ENCODE measurements at places on chromosomes 6 and 20.

DNA sequence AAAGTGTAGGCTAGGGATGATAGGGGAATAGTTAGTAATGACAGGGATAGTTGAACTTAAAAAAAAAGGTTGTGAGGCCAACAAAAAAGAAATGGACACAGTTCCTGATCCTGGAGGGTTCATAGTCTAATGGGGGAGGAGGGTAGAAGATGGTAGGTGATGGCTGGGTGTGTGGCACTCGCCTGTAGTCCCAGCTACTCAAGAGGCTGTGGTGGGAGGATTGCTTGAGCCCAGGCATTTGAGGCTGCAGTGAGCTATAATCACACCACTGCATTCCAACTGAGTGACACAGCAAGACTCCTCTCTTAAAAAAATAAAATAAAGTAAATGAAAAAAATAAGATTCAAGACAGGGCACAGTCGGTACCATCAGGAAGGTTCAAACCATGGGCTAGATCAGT, 2.4 kb upstream of the MICB start:
- no peak for DNase-seq

- DNase-seq = no peak
These were observed 12.5 kb upstream of the PANK2 start for GRCh38 chr20:3876676-3877075.

- DNase-seq = no peak
These were observed 18.2 kb upstream of the MYB start for GRCh38 chr6:135162678-135163439.

GRCh38 chr6:51350308-51350904, 531.7 kb downstream of the TFAP2B start:
- no peak for DNase-seq

DNA sequence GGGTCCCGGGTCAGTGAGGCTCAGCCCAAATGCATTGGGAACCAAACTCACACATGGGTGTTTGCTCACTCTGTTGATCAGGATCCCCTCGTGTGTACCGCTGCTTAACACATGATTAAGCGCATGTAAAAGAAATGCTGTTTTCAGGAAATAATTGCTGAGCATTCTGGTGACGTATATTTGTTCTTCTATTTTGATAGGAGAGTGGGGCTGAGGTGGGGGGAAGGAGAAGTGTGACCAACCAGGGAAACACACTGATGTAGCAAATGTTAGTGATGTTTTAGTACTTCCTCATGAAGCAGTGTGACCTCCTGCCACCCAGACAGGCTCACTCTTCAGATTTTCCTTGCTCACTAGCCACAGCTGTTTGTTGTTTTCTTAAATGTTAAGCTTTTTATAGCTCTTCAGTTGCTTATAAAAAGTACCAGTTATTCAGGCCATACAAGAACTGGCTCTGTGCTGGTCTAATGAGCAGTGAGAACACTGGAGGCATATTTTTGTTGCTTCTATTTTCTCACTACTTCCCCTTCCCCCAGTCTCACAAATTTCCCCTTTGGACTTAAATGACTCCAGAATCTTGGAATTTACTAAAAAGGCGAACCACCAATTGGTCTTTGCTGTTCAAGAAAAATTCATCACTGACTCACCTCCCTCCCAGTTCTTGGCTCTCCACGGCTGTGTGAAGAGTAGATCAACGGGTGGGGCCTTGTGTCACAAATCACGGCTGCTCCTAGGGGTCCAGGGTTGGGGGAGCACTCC, 79.2 kb upstream of the BACH2 start:
- no peak for DNase-seq

GRCh38 chr6:131135244-131136020, at the start of gene AKAP7:
Gene AKAP7 (plus strand): TSS chr6:131135467. CDS start chr6:131135764, 297 bp downstream.
- DNase-seq = peak; percentile 42

DNA sequence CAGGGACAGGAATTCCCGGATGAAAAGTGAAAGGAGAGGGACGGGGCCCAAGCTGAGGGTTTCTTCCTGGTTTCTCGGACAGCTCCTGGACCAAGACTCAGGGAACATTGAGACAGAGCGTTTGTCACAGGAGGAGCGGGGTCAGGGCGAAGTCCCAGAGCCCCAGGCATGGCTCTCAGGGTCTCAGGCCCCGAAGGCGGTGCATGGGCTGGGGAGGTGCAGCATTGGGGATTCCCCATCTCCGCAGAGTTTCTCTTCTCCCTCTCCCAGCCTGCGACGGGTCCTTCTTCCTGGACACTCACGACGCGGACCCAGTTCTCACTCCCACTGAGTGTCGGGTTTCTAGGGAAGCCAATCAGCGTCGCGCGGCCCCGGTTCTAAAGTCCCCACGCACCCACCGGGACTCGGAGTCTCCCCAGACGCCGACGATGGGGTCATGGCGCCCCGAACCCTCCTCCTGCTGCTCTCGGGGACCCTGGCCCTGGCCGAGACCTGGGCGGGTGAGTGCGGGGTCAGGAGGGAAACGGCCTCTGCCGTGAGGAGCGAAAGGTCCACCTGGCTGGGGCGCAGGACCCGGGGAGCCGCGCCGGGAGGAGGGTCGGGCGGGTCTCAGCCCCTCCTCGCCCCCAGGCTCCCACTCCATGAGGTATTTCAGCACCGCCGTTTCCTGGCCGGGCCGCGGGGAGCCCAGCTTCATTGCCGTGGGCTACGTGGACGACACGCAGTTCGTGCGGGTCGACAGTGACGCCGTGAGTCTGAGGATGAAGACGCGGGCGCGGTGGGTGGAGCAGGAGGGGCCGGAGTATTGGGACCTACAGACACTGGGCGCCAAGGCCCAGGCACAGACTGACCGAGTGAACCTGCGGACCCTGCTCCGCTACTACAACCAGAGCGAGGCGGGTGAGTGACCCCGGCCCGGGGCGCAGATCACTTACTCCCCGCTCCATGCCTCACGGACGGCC, 54.6 kb upstream of the POLR1H start:
- no peak for DNase-seq

DNA sequence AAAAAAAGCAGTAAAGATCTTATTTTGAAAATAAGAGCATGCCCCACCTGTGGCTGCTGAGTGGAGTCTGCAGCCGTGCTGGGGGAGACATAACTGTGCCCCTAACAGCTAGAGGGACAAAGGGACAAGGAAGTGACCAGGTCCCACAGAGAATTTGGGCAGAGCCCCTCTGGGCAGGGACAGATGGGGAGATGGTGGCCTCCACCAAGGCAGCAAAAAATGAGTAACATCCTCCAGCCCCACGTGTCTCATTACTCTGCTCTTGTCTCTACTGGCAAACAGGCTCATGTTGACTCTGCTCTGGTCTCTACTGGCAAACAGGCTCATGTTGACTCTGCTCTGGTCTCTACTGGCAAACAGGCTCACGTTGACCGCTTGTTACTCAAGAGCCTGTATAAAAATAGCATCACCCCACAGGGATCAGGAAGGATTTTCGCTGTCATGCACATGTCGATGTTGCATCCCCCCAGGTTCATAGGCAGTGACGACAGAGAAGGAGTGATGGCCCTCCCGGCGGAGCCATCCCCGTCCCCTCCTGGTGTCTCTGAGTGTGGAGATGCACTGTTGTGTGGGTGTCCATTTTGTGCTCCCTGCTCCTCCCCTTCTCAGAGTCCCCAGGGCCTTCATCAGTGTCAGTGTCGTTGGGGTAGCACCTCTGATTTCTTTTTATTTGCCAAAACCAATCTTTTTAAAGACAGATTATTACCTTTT, 17.3 kb upstream of the PCMTD2 start:
- no peak for DNase-seq

GRCh38 chr6:54802775-54803634, 43.6 kb upstream of the FAM83B start:
- DNase-seq = no peak

DNA sequence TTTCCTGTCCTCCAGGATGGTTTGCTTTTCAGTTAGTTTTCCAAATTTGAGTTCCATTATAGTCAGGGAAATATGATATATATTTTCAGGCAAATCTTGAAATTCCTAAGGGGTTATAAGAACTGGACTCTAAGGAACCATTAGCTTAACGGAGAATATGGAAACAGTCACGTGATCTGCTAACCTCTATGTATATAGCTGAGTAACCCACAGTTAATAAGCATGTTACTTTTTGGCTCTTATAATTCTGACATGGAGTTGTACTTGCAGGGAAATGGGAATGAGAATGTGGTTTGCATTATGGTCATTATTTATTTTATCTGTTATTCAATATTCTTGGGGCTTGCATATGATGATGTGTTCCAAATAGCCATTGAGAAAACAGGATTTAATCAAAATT, 23.3 kb downstream of the SOBP start:
- no peak for DNase-seq

DNA sequence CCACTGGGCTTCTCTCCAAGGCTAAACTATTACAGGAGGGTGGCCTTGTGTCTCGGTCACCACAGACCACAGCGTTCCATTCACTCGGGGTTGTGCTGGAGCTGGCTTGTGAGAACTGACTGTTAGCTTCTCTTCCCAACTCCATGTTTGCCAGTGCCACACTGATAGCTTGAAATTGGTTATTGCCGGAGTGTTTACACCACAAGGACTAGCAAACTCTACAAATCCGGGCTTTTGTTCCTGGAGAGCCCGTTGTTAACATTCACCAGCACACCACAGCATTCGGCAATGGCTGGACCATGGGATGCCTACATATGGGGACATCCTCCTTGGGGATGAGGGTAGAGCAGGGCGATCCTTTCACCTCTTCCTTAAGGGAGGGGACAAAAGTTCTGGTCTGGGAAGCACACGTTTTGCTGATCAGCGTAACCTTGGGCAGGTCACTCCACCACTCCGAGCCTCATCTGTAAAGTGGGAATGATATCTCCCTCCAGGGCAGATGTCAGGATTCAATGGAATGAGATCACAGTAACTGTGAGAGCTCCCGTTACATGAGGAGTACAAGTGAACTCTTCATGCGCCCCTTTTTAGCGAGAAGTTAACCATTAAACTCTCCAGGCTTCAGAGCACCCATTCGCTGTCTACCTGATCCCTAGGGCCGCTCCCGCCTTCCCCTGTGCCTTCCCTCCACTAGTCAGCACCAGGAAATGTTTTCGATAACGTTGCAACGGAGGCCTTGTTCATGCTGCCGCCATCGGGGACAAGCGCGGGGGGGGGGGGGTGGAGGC, 41.7 kb upstream of the TTPAL start:
- DNase-seq = no peak

GRCh38 chr6:145532361-145532760, 203.0 kb downstream of the EPM2A start:
- no peak for DNase-seq

DNA sequence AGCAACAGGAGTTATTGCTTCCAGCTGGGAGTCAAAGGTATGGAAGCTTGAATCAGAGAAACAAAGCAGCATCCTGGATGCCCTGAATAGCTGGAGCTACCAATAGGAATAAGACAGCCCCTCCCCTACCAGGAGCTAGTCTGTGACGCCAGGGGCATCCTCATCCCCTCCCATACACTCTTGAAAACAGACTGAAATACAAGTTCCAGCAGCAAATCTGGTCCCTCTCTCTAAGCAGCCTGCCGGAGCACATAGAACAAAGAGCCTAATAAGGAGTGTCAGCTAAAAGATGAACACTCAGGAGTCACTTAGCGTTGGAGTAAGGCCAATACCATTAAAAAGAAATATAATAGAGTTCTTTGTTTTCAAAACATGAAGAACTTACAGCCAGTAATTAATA, 25.6 kb downstream of the FILIP1 start:
- DNase-seq = no peak

DNA sequence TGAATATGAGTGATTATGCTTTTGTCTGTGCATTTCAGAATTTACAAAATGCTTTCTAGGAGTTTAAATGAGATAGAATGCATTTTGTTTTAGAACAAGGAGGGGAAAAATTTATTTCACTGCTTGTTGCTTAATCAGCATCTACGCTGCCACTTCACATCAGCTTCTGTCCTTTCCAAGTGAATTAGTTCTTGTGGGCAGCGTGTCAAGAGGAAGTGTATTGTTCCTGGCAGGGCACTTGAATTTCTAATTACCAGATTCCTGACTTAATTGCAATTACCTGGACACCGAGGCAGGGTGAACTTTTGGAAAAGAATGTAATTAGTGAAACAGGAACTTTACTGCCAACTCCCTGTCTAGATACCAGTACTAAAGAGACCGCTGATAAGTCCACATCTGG, 263.5 kb downstream of the TMEM242 start:
- DNase-seq = no peak

DNA sequence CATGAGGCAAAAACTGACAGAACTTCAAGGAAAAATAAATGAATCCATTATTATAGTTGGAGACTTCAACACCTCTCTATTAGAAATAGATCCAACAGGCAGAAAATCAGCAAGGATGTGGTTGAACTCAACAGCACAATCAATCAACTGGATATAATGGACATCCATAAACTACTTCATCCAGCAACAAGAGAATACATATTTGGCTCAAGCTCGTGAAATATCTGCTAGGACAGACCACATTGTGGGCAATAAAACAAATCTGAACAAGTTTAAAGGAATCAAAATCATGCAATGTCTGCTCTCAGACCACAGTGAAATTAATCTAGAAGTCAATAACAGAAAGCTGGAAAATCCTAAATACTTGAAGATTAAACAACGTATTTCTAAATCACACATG, 362.6 kb downstream of the CD109 start:
- no peak for DNase-seq

- DNase-seq = no peak
These were observed 2.7 kb upstream of the RSPO3 start for GRCh38 chr6:127115746-127116145.

DNA sequence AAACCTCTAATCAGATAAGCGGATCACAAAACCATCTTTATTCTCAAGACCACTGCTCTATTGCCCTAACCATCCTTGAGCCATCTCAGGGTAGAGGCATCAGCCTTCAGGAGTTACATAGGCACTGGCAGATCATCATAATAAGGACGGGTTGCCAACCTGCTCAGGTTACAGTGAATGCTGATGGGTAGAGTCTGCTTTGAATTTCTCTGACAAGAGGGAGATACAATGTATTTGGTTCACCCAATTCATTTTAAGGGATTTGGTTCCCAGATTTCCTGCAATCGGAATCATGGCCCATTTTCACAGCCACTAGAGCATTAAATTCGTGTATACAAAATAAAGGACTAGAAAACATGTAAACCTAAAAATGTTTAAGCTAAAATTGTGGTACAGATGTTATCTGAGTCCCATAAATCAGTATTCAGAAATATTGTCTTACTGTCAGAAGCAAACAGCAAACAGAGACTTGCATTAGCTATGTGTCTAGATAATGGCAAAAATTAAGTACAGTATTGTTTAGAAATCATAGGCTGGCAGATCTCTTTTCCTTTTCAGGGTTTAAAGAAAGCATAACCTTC, 41.9 kb upstream of the TMEM170B start:
- DNase-seq = no peak

GRCh38 chr6:16704401-16705045, 56.7 kb downstream of the ATXN1 start:
- DNase-seq = peak; percentile 60
